DMS153 (cell line): ENCODE measurements at places on chromosomes 4 and X.

- DNase-seq, result no peak
Observed at GRCh38 chrX:33969105-33969504, 163.0 kb downstream of the FAM47A start.

DNA sequence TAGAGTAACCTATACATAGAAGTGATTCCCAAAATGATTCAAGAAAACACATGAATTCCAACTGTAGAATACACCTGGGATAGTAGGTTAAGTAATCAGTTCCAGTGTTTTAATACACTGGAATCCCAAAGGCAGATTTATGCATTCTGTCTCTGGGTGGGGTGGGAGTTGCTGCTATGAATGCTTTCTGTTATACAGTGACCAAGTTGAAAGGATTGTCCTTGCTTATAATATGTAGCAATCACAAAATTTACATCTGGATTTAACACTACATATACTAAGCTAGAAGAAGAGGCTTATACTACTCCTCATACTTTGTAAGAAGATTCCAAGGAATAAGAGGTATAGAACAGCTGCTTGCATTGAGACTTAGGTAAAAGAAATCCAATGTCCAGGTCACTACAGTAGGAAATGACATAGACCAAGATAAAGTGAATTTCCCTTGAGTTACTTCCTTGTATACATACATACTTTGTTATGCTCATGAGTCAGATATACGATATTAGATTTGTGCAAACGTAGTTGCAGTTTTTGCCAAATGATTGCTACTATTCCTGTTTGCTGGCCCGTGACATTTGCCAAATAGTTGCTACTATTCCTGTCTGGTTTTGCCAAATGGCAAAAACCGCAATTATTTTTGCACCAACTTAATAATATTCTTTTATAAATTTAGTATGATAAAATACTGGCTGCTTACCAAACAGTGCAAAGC is 210.5 kb upstream of the DIAPH2 start:
- DNase-seq, result no peak

- DNase-seq, result no peak
Observed at GRCh38 chr4:108168160-108168670, 517 bp downstream of the LEF1 start.

- DNase-seq, result no peak
Observed at GRCh38 chr4:20997886-20998285, 297.6 kb downstream of the PACRGL start.

GRCh38 chrX:129759576-129760061 is 20.1 kb upstream of the SASH3 start:
- no peak for DNase-seq

DNA sequence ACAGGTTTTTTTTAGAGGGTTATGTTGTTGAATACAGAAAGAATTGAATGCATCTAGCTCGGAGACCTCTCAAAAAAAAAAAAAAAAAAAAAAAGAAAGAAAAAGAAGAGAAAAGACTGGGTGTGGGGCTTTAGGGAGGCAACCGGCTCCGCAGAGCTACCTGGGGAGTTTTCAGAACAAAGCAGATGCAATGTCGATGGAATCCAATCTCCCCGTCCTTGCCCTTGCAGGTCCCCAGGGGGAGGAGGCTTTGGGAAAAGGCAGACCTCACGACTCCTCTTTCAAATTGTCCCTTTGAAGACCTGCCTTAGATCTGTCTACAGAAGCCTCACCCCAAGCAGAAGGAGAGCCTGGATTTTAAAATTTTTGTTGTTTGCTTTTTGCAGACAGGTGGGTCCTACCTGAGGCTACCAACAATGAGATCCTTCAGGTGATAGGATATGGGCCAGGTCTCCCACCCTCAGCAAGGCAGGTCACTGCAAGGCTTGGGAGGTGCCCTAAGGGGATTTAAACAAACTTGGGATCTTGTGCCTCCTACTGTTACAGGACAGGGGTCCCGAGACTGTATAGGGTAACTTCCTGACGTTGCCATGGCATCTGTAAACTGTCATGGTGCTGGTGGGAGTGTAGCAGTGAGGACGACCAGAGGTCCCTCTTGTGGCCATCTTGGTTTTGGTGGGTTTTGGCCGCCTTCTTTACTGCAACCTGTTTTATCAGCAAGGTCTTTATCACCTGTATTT is 75.2 kb upstream of the PRKX start:
- DNase-seq, result no peak

DNA sequence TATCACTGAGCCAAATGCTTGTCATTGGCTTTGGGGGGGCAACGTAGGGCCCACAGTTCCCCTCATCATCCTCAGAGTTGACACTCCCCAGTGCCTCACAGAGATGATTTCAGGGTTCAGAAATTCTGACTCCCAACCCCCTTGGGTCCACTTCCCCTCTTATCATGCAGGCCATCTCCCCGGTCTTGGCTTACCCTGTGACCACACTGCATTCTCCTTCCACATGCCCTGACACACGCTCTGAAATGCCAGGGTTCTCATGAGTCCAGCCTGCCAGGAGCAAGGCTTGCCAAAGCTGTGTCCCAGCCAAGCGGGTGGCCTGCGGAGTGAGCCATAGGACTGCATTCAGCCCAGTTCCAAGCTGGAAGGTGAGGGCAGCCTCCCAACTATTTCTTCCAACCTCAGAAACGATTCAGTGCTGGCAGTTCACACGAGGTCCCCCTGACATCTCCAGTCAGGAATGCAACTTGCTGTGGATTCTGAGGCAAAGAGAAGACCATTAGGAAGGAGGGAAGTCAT is 101.2 kb downstream of the SMIM20 start:
- no peak for DNase-seq

- no peak for DNase-seq
Observed at GRCh38 chr4:24666816-24667477, 82.6 kb upstream of the DHX15 start.
